Aorta (tissue), 5 donors: ENCODE measurements at places on chromosomes 16 and 17. TPM values are rescaled to one million over a fixed set of nuclear protein-coding genes. Genes with fewer than 3 reads are reported as not detected.

SRCIN1 gene
- total RNA-seq: 0.84 TPM

GRCh38 chr17:17889922-17890321 is 53.1 kb upstream of the SREBF1 start:
- no peak for DNase-seq

TBC1D3K gene
- not detected for total RNA-seq

ABCC11 gene
- not detected for total RNA-seq

DNA sequence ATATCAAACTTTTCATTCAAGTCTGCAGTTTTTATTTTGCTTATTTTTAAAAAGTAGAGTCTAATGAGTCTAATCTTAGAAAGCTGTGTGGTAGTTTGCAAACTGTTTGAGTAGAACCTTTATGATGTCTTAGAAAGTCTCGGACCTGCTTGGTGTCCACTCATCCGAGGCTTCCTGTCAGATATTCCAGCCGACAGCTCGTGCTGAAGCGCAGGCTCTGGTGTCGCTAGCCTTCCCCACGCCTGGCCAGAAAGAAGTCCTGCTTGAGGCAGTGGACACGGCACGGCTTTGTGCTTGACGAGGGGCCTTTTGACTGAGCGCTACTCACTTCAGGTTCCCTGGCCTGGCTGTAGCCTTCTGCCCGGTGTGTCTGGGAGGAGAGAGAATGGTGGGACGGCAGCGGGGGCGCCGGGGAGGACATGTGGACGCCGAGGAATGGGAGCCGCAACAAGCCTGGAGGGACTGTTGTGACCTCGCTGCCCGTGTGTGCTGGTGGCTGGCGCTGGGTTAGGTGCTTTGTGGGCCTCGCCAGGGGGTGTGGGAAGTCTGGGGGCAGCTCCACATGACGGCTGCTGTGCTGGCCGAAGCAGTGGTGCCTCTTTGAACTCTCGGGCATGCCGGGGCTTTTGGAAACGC is 33.5 kb downstream of the BANP start:
- DNase-seq: no peak

MYLK3 gene
- total RNA-seq: 0.78 TPM

GRCh38 chr16:64964126-64964540 is 157.7 kb downstream of the CDH11 start:
- DNase-seq: no peak

DNA sequence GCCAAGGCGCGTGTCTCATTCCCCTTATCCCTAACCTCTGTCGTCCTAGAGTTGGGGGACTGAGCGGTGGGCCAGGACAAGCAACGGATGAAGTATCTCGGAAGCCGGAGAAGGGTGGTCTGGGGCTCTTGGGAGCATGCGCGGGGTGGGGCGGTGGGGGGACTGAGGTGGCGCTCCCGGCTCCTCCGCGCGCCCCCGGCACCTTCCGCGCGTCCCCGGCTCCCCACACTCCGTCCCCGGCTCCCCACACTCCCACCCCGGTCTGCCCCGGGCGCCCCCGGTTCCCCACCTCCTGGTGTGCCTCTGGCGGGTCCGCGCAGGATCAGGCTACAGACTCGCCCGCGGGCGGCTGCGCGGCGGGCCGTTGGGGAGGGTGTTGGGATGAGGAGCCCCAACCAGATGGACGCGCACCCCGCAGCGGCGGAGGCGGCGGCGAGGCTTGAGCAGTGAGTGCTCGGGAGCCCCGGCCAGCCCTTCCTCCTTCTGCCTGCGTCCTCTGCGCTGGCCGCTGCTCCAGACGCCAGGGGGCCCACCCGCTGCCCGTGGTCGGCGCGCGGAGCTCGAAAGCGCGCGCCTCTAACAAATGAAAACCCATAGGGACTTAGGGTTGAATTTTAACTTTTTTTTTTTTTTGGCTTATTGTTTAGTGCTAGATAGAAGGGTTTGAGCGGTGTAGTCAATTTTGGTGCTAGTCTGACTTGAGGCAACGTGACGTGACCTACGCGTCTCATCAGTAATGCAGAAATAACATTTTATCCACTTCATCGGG is 5.6 kb upstream of the CRYM start:
- peak; percentile 87 for DNase-seq

OTOA gene
- 0.21 TPM for total RNA-seq

SAMD14 gene
- total RNA-seq: 9.3 TPM

WNT3 gene
- 0.96 TPM for total RNA-seq

TBC1D26 gene
- not detected for total RNA-seq

- no peak for DNase-seq
These were observed 943.8 kb upstream of the SOX9 start for GRCh38 chr17:71176928-71177443.

- DNase-seq: no peak
These were observed 17.5 kb downstream of the ABCA9 start for GRCh38 chr17:69043098-69043734.

DNA sequence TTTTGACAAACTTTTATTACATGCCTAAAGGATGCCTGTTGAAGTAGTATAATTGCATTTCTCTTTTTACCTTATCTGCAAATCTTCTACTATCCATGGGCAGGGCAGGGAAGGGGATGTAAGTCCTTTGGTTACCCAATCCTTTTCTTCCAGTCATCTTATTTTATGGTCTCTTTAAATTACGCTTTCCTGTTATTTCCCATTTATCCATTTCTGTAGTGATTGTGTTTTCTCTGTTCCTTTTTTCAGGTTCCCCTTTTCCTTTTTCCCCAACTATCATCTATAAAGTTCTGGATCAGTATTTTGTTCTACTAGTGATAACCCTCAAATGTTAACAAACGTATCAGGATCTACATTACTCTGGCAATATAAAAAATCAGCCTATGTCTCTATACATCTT is 3.3 kb upstream of the ABCA9 start:
- DNase-seq: no peak

DNA sequence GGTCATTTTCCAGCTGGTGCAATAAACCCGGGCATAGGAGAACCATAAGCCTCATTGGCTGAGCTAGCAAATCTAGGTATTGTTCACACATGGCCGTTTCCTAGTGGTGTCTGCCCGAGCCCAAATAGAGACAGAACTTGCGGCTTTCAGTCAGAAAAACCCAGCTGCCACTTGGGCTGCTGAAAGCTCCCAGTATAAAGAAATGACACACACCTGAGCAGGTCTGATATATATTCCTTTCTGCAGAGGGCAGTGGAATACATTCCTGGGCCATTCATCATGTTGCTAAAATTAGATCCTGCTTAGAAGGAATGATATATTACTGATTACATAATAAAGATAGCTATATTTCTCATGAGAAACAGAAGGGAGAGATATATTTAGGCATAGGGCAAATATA is 83.9 kb upstream of the IRX5 start:
- no peak for DNase-seq

GRCh38 chr17:57050306-57050705 is 34.7 kb upstream of the AKAP1 start:
- no peak for DNase-seq

DNA sequence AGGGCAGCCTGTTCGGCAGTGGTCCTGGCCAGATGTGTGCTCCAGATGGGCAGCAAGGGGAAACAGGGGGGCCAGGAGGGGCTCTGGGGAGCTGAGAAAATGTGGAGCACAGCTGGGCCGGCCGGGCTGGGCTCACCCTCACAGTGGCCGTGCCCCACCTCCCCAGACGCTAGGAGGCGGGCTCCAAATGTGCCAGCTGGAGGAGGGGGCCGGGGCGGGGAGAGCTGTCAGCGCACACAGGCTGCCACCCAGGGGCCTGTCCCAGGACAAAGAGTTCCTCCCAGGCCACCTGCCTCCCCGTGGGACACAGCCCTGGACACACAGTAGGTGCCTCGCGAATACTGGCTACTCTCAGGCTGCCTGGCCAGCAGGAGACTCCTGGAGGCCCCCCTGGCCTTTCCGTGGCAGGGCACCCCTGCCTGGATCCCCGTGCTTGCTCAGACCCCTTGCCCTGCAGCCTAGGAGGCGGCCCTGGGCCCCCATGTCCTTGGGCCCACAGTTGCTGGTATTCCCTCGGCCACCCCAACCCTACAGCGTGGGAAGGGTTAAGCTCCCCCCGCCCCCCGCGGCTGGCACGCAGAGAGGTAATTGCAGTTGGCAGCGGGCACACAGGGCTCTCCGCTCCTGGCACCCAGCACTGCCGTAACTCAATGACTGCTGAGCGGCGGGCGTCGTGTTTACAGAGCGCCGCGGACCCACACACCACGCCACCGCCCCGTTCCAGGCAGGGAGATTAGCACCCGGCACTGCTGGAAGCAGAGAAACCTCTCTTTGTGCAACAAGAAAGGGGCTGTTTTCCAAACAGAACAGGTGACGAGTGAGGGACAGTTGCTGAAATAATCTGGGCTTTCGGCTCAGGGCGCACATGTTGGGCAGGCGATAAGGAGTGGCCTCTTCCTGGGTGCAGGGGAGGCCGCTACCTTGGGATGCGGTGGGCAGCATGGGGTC is 32.2 kb downstream of the BAHCC1 start:
- peak; percentile 89 for DNase-seq

- DNase-seq: no peak
These were observed 158.5 kb upstream of the CACNG5 start for GRCh38 chr17:66676421-66676820.

- peak; percentile 90 for DNase-seq
These were observed 5.5 kb downstream of the GAS2L2 start for GRCh38 chr17:35747540-35748017.

DNA sequence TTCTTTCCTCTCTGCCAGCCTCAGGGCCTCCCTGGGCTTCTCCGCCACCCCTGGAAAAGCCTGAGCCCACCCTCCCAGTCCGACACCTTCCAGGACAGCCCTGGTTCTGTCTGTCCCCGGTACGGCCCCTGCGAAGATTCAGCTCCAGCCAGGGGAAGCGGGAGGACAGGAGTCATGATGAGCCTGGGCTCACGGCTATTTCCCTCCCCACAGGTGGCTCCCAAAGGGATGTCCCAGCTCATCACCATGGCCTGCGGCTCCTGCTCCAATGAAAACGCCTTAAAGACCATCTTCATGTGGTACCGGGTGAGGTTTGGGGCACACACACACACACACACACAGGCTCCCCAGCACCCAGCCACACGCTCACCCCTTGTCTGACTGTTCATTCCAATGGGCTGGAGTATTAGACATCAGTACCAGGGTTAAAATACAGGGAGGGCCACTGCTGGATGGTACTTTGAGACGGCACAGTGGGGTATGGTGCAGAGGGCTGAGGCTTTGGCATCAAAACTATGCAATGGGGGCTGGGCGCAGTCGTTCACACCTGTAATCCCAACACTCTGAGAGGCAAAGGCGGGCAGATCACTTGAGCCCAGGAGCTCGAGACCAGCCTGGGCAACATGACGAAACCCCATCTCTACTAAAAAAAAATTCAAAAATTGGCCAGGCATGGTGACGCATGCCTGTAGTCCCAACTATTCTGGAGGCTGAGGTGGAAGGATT is 32.8 kb downstream of the TMEM186 start:
- DNase-seq: peak; percentile 49

METTL16 gene
- 24.6 TPM for total RNA-seq

SPATA22 gene
- total RNA-seq: not detected

SLC12A3 gene
- not detected for total RNA-seq

VAT1L gene
- 9.3 TPM for total RNA-seq

GRCh38 chr17:9095390-9095789 is 74.1 kb downstream of the NTN1 start:
- no peak for DNase-seq

- DNase-seq: no peak
These were observed 1.2 kb downstream of the CCDC137 start for GRCh38 chr17:81667754-81668153.

GRCh38 chr17:1202291-1202690 is 22.5 kb upstream of the ABR start:
- no peak for DNase-seq

DNA sequence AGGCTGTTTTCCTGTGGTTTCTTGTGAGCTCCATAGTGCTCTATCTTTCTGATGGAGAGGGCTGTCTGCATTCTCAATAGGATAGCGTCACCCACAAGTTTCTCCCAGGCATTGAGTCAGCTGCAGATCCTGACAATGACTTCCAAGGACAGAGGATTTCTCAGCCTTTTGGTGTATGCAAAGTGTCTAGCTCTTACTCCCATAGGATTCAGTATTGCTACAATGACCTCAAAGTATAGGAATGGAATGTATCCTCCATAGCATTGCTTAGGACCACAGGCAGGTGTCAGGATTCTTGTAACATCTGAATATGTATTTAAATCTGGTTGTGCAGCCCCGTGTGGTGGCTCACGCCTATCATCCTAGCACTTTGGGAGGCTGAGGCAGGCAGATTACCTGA is 32.3 kb downstream of the SMIM36 start:
- no peak for DNase-seq

C16orf54 gene
- 3.1 TPM for total RNA-seq

GRIN2A gene
- total RNA-seq: 3.3 TPM

CACNG4 gene
- total RNA-seq: not detected

GRCh38 chr16:1044460-1045309 is 27.9 kb upstream of the SSTR5 start:
- no peak for DNase-seq

DNA sequence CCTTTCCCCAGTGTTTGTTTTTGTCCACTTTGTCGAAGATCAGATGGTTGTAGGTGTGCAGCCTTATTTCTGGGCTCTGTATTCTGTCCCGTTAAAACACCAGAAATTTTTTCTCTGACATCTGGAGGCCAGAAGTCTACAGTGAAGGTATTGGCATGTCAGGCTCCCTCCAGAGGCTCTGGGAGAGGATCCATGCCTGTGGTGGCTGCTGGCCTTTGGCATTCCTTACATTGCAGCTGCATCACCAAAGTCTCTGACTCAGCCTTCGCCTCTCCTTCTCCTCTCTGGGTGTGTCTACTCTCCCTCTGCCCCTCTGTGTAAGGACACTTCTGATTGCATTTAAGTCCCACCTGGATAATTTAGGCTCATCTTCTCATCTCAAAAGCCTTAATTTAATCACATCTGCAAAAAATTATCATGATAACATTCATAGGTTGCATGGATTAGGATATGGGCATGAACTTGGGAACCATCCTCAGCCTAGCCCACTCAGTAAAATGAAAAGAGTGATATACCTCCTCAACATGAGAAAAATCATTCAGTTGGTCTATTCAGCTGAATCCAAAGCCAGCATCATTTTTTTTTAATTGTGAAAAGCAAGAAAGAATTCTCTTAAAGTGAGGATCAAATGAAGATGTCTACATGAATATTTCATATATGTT is 78.0 kb downstream of the MAP2K6 start:
- no peak for DNase-seq

GRCh38 chr17:48724251-48725003 is 1.4 kb downstream of the PRAC2 start:
- peak; percentile 91 for DNase-seq

CD19 gene
- 0.63 TPM for total RNA-seq

NGFR gene
- total RNA-seq: 36.9 TPM
